ENCODE measurements at places on chromosomes 5 and 9. TPM values are rescaled to one million over a fixed set of nuclear protein-coding genes. Genes with fewer than 3 reads are reported as not detected.
A peak's percentile ranks its signal among the peaks of the same experiment; 100 is the strongest.

Gene CAVIN4
- 50.9 TPM for total RNA-seq

Gene MRPS30
- total RNA-seq = 86.3 TPM

DNA sequence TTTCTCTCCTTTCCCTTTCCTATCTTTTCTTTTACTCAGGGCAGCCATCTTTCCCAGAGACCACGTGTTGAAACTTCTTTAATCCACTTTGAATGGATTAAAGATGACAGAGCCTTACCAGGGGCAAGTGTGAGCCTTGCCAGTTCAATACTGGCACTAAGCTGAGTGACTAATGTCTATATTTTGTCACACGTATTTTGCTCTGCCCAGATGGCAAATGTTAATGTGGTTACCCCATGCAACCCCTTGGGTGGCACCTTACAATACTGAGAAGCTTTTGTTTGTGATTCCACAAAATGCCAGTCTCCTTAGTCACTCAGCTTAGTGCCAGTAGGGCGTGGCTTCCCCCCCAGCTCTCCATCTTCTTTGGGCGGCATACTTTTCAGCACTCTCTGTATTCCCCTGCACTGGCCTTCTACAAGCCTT is 24.8 kb downstream of the ANXA1 start:
- DNase-seq = no peak

Gene IL31RA
- total RNA-seq = 0.27 TPM

DNA sequence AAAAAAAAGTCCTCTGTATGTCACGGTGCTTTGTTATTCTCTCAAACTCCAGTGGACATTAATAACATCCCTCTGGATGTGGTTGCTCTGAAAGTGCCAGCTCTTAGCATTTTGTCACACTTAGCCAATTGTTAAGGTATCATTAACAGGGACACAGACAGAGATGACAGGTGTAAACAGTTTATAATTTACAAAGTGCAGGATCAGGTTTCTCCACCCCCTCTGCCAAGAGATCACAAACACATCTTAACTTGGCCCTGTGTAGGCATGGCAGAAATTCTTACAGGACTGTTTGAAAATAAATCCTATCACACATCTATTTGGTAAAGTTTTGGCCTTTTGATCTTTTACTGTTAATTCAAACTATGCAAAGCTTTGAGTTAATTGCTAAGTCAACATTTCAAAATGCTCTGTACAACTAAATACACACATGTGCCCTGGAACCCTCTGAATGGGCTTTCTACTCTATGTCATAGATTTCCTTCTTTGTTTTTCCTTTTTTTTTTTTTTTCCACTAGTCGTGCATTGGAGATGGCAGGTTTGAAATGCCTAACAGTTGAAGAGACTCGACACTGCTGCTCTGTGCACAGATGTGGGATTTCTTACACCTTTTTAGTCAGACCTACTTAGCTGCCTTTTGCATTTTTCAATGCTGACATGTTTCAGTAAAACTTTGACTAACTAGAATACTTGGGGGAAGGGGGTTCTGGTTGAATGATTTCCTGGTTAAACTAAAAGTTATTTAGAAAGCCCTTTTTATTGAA is 41.7 kb downstream of the SEMA6A start:
- no peak for DNase-seq

GRCh38 chr5:139385061-139386049 is 2.3 kb upstream of the SLC23A1 start:
- no peak for DNase-seq

GRCh38 chr9:137000177-137000930 is 4.0 kb upstream of the CLIC3 start:
- DNase-seq = no peak

DNA sequence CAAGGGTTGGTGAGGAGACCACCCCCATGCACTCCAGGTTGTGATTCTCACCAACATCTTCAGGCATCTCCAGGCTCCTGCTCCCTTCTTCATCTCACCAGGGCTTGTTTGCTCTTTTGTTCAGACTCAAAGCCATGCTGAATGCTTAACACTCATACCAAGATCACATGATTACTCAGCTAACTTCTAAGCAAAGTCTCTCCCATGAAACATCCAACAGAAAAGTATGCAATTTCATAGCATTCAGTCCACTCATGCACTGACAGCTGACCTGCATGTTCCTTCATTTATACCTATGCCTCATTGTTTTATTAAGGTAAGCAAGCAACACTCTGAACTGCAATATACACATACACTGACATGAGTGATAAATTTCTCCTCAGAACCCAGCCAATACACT is 69.0 kb downstream of the SHC3 start:
- DNase-seq = no peak

DNA sequence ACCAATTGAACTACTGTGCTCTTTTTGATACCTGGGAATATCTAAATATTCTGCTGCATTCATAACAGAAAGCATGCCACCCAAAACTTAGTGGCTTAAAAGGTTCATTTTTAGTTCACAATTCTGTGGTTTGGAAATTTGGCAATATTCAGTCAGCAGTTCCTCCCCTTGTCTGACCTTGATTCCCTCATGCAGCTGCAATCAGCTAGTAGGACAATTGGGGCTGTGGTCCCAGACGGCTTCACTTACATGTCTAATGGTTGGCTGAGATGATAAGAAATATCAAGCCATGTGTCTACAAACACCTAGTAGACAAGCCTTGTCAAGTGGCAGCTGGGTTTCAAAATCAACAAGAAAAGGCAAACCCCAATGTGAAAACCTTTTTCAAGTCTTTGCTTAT is 51.3 kb downstream of the ANXA1 start:
- DNase-seq = no peak

- DNase-seq = no peak
These were observed 132.3 kb downstream of the ADAMTSL1 start for GRCh38 chr9:18606281-18606680.

Gene PCDHB6
- 0.14 TPM for total RNA-seq

GRCh38 chr5:147985608-147986007 is 78.2 kb upstream of the SPINK5 start:
- no peak for DNase-seq

Gene EPB41L4A
- total RNA-seq = 17.8 TPM

- no peak for DNase-seq
These were observed 36.8 kb upstream of the NFIB start for GRCh38 chr9:14350754-14351153.

DNA sequence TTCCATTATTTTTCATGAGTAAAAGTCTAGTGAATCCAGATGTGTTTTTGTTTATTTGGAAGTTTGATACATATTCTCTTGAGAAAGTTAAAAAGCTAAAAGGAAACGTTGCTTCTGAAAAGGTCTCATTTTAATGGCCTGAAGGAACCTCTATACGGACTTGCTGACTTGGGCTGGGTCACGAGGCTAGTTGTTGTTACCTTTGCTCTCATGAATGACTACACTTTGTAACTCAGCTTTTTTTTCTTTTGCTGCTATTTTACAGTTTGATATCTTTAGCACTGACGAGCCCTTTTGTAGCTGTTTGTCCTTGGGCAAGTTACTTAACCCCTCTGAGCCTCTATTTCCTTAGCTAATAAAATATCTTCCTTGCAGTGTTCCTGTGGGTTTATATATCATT is 211.5 kb downstream of the PCSK5 start:
- no peak for DNase-seq

DNA sequence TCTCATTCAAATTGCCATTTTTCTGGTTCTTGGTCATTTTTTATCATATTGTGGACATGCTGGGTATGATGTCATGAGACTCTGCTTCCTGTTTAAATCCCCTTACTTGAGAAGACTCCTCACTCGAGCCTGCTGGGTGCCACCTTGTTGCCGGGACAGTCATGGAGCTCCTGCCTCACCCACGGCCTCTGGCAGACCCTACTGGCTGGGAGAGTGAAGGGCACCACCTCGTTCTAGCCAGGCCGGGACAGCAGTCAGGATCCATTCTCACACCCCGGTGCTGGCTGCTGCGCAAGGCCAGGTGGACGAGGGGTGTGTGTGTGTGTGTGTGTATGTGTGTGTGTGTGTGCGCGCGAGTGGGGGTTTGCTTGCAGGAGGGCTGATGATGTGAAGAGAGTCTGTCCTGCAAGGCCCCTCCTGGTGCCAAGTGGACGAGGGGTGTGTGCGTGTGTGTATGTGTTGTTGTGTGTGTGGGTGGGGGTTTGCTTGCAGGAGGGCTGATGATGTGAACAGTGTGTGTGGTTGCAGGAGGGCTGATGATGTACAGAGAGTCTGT is 4.4 kb downstream of the CEP72 start:
- DNase-seq = no peak

Gene PCDHGA3
- 12.2 TPM for total RNA-seq

GRCh38 chr5:82405618-82406204 is 127.6 kb upstream of the RPS23 start:
- DNase-seq = no peak

DNA sequence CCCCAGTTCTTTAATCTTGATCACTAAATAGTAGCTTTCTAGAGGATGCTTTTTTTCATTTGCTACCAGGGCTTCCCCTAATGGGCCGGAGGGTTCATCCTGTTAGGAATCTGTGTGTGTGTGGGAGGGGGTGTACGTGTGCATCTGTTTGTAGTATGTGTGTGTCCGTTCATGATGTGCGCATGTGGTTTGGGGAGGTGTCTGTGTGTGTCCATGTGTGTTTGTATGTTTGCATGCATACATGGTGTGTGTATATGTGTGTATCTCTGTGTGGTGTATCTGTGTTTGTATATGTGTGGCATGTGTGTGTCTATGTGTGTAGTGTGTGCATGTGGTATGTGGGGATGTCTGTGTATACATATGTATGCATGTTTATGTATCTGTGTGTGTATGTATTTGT is 106.2 kb downstream of the SYK start:
- no peak for DNase-seq

GRCh38 chr5:79793722-79794121 is 104.1 kb downstream of the CMYA5 start:
- no peak for DNase-seq

GRCh38 chr9:72462340-72462739 is 59.1 kb upstream of the TMC1 start:
- no peak for DNase-seq

Gene GRIN1
- not detected for total RNA-seq

- DNase-seq = no peak
These were observed 204.0 kb downstream of the DAB2IP start for GRCh38 chr9:121855476-121855875.

- peak; percentile 21 for DNase-seq
These were observed 143.1 kb upstream of the RANBP3L start for GRCh38 chr5:36444582-36445418.

DNA sequence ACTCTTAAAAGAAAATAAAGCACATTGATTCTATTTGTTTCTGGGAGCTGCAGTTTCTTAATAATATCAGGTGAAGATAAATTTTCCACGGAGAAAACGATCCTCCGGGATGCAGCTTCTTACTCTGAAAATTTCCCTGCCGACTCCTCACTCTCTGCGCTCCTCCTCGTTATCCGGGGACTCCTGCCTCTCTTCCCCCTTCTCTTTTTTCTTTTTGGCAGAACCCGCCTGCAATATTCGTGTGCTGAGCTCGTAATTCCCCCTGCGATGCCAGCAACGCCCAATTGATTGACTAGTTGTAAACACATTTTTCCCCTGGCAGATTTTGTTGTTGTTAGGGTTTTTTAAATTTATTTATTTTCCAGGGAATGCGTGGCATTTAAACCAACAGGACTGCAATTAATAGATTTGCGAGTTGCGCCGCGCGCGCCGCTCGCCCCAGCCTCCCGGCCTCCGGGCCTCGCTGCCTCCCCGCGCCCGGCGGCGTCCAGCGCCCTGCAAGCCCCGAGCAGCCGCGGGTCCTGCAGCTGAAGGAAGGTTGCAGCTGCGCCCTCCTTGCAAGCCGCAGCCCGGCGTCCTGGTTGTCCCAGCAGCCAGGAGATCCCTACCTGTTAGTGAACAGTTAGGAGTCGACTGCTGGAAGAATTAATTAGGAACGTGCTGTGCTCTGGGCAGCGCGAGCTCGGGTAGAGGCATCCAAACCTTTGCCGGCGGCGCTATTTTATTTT is 2.2 kb downstream of the NTNG2 start:
- no peak for DNase-seq

Gene CCNJL
- total RNA-seq = 6.5 TPM

DNA sequence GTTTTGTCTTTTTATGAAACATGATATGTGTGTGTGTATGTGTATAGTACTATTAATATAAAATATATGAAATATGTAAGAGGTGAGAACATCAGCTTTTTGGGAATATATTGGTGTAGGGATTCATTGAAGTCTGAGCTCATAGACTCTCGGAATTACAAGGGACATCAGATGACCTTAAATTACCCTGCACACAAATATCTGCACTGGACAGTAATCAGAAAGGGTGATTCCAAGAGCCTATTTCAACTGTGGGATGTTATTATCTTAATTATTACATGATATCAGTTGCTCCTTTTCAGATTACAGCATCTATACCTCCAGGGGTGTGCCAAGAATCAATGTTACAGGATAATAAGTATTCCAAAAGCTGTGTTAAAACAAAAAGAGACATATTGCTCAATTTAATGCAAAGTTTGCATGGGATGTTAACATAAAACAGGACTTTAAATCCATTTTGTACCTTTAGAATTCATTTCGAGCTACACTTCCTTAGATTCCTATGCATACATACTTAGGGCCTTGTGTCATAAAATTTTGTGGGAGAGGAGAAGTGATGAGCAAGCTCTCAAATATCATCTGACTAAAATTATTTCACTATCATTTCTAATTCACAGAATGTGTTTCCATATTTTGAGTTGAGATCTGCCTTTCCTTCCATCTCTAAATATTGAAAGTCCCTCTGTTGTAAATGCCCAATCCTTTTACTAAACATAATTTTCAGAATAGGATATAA is 365.2 kb downstream of the BRINP1 start:
- no peak for DNase-seq

DNA sequence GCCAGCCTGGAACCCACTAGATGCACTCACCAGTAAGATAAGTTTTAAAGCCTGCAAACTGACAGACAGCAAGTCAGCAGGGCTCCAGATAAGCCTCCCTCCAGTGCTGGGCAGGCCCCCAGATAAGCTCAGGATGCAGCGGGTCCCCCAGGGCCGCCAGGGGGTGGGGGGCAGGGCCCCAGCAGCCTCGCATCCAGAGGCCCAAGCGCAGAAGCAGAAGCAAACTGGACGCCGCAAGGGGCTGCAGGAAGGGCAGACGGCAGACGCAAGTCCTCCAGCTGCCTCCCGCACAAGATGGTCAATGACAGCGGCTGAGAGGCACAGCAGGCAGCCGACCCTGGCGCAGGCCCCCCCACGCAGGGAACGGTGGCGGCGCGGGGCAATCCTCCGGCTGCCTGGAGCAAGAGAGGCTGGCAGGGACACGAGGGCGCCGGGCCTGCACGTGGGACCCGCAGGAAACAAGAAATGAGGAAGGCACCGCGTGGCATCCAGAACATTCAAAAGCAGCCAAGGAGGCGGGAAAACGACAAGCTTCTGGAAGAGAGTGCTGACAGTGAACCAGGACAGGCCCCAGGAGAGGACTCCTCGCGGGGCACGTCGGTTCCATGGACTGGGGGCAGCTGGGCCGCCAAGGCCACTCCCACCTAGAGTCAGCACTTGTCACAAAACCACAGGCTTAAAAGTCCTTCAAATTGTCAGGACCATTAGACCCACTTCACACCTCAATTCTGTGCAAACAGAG is 49.8 kb downstream of the ROR2 start:
- peak; percentile 28 for DNase-seq

Gene SLC2A6
- total RNA-seq = 2.0 TPM

DNA sequence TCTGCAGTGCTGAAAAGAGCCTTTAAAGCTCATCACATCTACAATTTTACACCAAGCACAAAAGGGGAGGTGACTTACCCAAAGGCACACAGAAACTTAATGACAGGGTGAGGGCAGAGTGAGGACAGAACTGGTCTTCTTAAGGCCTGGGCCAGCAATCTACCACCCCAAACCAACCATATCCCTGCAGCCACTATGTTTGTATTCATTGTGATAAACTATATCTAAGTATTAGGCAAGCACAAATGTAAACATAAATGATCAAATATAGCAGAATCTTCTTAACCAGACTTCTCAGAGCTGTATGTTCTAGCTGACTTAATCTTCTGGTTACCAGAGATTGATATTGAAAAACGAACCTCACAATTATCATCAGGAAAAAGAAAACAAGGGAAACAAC is 47.9 kb upstream of the RNF38 start:
- DNase-seq = no peak

All from left ventricle myocardium inferior (tissue), 1 donor.